ENCODE measurements at places on chromosomes 11 and 22.

- no peak for DNase-seq
These were observed 23.5 kb upstream of the PHF21A start for GRCh38 chr11:46144741-46145140.

DNA sequence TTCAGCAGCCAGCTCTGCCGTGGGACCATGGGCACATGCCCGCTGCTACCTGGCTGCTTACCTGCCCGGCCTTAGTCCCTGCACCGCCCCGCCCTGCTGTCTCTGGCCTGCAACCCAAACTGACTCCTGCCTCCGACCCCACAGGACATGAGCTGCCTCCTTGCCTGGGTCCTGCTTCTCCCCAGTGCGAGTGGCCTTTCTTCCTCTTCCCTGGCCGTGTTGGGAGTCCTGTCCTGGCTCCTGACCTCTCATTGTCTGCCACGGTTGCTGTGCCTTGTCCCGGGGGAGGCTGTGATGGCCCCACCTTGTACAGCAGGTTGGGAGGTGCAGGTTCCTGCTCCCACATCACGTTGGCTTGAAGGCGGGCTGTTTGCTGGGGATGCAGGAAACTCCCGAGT is 370.0 kb downstream of the TBC1D22A start:
- no peak for DNase-seq

- DNase-seq = no peak
These were observed 163.9 kb downstream of the TRIM29 start for GRCh38 chr11:119974051-119974450.

GRCh38 chr11:61897387-61898246 is 6.3 kb upstream of the FADS3 start:
- peak; percentile 82 for DNase-seq

DNA sequence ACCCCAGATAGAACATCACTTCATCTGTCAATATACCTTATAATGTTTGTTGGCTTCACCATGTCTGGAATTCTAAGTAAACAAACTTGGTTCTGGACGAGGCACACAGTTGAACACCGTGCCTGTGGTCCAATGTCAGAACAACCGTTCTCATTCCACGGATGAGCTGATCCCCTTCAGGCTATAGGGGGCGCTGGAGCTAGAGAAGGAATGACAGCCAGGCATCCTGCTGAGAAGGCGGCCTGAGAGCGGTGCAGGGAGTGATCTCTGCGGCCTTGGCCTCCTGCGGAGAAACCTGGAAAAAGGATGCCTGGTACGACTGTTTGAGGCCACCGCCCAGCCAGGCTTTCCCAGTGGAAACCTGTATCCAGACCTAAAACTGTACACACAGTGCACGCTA is 48.7 kb downstream of the FDX1 start:
- no peak for DNase-seq

GRCh38 chr11:68821670-68822069 is 20.0 kb downstream of the CPT1A start:
- DNase-seq = no peak

DNA sequence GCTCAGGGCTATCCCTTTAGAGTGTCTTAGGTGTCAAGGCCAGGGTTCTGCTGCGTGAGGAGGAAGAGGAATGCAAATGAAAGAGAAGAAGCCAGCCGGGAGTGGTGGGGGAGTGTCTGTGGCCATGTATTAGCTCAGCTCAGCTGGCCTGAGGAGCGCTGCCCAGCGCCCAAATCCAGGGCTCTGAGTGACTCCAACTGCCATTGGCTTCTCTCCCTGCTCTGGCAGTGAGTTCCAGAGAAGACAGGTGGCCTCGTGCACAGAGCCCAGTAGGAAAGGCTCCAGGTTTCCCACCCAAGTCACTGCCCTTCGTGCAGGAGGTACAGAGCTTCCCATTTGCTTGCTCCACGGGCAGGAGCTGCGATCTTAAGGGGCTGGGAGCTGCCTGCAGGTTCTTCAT is 302.0 kb downstream of the KIRREL3 start:
- DNase-seq = no peak

GRCh38 chr11:96156379-96156722 is 186.6 kb downstream of the MAML2 start:
- no peak for DNase-seq

DNA sequence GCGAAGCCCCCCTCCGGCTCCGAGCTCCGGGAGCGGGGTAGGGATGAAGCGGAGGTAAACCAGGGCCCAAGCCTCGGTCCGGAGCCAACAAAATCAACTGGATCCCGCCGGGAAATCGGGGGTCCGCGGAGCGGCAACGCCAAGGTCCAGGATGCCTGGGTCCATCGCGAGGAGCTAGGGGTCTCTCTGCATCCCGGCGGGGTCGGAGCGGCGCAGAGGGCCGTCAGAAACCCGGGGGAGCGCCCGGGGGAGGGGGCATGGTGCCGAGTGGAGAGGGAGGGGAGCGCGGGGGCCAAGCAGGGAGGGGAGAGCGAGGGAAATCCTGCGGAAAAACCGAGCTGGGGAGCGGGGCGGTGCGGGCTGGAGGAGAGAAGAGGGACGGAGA is 51.8 kb downstream of the SLC22A12 start:
- DNase-seq = peak; percentile 44

DNA sequence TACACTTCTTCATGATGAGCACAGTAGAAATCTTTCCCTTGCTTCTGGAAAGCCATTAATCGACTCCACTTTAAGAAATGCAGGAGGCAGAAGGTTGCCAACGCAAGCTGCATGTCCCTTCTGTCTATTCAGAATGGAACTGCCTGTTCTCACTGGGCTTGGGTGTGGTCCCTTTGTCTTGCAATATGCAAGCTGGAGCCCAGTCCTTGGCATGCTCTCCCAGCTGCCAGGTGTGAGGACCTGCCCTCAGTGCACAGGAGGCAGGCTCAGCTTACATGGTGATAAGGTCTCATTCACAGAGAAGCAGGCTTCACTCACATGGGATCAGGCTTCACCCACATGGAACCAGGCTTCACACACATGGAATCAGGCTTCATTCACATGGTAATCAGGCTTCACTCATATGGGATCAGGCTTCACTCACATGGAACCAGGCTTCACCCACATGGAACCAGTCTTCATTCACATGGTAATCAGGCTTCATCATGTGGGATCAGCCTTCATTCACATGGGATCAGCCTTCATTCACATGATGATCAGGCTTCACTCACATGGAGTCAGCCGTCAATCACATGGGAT is 59.2 kb upstream of the USP47 start:
- DNase-seq = no peak

GRCh38 chr11:2277008-2277346 is 6.6 kb upstream of the ASCL2 start:
- DNase-seq = peak; percentile 22

GRCh38 chr22:47072642-47072967 is 310.2 kb downstream of the TBC1D22A start:
- DNase-seq = no peak

DNA sequence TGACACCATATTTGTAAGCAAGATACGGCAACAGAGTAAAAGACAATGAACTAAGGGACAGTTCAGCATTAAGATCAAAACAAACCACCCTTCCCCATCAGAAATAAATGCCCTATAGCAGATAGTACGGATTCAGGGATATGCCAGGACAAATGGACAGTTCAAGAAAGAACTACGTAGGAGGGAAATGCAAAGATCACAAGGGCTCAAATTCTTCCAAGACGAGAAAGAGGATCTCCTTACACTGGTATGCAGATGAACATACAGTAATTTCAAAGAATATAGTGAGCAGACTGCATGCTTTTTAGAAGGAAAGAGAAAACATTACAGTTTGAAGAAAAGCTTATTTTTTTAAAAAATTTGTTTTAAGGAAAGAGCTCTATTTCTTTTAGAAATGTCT is 124.7 kb upstream of the APOA1 start:
- DNase-seq = no peak

GRCh38 chr11:82775736-82776346 is 42.2 kb upstream of the FAM181B start:
- no peak for DNase-seq

DNA sequence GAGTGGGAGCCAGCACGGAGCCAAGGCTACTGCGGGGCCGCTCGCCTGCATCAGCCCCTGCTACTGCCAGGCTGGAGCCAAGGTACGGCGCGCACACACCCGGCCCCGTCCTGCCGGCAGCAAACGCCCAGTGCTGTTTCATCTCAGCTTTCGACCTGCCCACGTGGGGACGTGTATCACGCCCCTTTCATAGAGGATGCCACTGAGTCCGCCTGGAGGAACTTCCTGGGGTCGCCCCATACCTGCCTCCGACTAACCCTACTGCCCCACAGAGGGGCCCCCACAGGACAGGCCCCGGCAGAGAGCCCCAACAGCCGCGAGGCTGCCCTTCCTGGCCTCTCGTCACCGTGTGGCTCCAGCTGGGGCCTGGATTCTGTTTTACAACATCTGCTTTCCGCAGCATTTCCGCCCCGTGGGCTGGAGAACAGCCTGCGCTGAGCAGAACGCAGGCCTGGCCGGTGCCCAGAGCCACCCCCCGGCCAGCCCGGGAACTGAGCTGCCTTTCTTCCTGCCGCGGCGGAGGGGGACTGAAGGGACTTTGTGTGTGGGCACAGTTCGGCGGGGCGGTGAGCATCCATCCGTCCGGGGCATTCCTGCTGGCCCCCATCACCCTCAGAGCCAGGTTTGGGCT is 22.9 kb upstream of the ARHGAP8 start:
- peak; percentile 93 for DNase-seq

GRCh38 chr11:17840101-17840548 is 105.5 kb downstream of the KCNC1 start:
- DNase-seq = no peak

GRCh38 chr22:30220338-30221012 is 26.1 kb downstream of the LIF start:
- DNase-seq = no peak

DNA sequence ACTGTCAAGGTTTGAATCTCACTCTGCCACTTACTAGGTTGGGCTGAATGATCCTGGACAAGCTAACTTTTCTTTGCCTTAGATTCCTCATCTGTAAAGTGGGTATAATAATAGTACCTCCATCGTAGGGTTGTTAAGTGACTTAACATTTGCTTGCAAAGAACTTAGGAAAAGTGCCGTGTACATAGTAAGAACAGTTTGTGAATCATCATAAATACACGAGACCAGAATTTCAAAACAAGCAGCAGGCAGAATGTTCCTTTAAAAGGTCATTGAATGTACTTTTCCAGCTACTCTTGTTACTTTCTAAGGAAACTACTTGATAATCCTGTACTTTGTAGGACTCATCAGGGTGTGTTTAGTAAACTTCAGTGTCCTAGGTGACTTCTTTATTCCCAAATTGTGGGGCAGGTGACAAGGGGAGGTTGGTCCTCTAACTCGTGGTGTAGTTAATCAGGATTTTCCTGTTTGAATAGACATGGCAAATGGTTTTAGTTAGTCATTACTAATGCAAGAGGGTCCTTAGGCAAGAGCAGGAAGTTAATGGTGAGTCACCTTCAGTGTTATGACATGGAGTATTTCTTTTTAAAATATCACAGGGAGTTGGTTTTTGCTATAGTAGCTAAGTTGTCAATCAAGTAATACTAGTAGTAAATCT is 67.9 kb downstream of the YAP1 start:
- no peak for DNase-seq

GRCh38 chr11:111797145-111797581 is 31.0 kb upstream of the PPP2R1B start:
- peak; percentile 24 for DNase-seq

GRCh38 chr11:33376331-33377310 is 119.4 kb downstream of the HIPK3 start:
- DNase-seq = peak; percentile 32

DNA sequence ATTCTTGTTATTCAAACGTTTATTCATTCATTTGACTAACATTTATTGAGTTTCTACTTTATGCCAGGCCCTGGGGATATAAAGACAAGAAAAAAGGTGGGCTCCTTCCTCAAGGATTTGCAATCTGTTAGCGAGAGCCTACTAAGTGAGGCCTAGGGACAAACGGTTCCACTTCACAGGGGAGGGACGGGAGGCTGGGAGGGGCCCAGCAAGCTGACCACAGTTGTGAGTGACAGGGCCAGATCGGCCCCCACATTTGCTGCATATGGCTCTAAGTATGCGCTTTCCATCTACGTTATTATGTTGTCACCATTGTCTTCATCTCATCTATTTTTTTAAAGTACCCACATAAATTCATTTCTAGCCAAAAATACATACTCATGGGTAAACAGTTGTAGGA is 271.1 kb downstream of the BUD13 start:
- DNase-seq = no peak

GRCh38 chr22:21599053-21599893 is 30.5 kb downstream of the YDJC start:
- no peak for DNase-seq

DNA sequence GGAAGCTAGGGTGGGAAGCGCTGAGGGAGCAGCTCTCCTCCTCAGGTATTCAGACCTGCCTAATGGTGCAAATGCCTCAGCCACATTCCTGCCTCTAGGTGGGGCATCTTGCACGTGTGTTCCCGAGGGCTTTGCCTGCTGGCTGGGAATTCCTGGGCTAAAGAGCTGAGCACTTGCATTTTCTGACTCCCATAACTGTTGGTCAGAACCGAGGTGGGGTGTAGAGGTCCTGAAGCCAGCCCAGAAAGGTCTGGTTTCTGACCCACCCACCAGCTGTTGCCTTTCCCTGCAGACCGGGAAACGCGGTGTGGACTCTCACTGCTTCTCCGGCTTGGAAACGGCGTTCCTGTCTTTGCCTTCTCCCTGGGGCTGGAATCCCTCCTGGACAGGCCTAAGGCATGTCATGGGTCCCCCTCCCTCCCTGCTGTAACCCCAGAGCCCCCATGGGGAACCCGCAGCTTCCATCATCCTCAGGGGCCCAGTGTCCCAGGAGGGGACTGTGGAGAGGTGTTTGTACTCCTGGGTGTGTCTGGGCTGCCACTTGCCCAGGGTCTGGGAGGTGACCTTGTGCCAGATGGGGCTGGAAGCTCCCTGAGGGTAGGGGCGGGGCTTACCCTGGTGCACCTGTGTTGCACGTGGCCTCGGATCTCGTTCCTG is 24.0 kb upstream of the SMIM38 start:
- peak; percentile 72 for DNase-seq

- DNase-seq = no peak
These were observed 20.9 kb upstream of the SLC25A1 start for GRCh38 chr22:19199479-19199878.

DNA sequence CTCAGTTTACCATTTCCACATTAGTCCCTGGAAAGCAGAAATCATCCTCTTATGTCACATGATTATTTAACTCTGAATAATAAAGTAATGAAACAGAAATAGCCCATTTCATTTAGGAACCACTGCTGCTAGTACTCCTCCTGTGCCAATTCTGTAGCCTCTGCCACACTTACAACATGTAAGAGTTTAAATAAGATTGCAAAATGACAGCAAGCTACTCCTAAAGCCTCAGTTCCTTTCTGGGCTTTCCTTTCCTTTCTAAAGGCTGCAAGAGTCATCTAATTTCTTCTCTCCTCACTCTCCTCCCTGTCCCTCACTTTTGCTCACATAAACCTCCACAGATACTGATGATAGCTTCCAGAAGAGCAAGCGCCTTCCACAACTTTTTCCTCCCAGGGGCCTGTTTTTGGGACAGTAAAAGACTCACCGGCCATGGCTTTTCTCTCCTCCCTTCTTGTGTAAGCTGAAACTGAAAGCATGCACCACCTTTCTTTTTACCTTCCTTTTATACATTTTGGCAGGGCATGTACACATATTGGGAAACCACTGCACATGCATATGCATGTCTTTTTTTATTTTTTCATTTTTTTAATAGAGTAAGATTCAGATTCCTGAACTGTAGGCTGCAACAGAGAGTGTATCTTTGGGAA is 38.5 kb downstream of the CARD18 start:
- no peak for DNase-seq

All from right hindlimb (tissue), 1 donor.